ENCODE measurements at places on chromosomes 4 and X. TPM values are rescaled to one million over a fixed set of nuclear protein-coding genes. Genes with fewer than 3 reads are reported as not detected.

DNA sequence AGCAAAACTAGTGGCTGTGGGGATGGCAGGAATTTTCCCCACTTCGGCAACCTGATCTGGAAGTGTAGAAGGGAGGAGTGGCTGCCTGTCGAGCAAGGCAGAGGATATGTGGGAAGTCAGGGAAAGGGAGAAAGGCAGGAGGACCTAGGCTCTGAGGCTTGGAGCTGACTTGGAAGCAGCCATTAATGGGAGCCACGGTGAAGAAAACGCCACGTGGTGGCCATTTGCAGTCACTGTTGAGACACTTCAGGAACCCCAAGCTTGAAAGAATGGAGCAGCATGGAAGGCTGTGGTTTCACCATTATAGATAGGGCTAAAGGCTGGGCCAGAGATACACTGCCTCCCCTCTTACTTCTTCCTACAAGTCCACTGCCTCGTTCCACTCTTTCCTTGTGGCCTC lies 41.8 kb upstream of the MAML3 start:
- H3K36me3 ChIP-seq, result no peaks in the 10 kb centered on the region
- no peak overlapping the region for H3K27ac ChIP-seq
- no peaks in the 10 kb centered on the region for H3K4me1 ChIP-seq
- no peak for DNase-seq

DNA sequence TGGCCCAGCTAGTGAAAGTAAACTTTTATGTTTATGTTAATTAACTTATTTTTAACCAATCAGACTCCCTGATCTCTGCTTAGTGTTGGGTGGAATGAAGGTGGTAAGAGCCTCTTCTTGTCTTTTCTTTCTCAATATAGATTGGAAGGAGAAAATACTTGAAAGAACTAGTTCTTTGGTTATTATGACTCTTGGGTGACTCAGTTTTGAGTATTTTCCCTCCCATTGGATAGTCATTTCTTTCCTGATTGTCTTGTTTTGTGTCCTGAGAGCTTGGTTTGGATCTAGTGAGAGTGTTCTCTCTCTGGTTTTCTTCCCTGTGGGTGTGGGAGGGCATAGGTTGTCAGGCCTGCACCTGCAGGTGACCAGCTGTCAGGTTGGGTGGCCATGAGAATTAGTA lies 172.0 kb upstream of the GLRA2 start:
- H3K27me3 ChIP-seq, result no peaks in the 10 kb centered on the region
- H3K27ac ChIP-seq, result no peak overlapping the region
- H3K4me3 ChIP-seq, result no peak overlapping the region
- no peaks in the 10 kb centered on the region for H3K36me3 ChIP-seq
- H3K4me1 ChIP-seq, result no peaks in the 10 kb centered on the region

GRCh38 chrX:123173833-123174232 lies 10.2 kb upstream of the GRIA3 start:
- no peaks in the 10 kb centered on the region for H3K36me3 ChIP-seq
- no peak for DNase-seq
- H3K27me3 ChIP-seq, result no peaks in the 10 kb centered on the region
- no peak overlapping the region for H3K4me3 ChIP-seq
- no peak overlapping the region for H3K27ac ChIP-seq

Gene PDLIM3
- total RNA-seq, result 43.1 TPM

DNA sequence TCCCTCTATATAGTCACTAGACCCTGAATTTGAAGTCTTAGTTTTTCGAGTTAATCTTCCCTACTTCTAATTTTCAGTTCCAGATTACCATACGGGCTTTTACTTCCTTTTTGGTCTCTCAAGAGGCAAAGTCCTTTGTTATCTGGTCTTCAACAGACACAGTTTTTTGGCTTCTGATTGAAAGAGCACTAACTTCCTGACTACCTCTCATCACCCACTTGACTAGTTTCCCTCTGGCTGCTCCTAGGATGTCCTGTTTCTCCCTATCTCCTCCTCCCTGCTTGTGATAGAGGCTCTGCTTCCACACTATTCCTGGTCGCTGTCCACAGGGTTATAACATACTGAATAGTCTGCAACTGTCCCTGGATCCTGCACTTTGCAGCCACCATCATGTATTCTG lies 16.7 kb upstream of the WDR44 start:
- no peaks in the 10 kb centered on the region for H3K27me3 ChIP-seq
- H3K36me3 ChIP-seq, result no peaks in the 10 kb centered on the region
- no peaks in the 10 kb centered on the region for H3K4me1 ChIP-seq
- no peak overlapping the region for H3K27ac ChIP-seq

DNA sequence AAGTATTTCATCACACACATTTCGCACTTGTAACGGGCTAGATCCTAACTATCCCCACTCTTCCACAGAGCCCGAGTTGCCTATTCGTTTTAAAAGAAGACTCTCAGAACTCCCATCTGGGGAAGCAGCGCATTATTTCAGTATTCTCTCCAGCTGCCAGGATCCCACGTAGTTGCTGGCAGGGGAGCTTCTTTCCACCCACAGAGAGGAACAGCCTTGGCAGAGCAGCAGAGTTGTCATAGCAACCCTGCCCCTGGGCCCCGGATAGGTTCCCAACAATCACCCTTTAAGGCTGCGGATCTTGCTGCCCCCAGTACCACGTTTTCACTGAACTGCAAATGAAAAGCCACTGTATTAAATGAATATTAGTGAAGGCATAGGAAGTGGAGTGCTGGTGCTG lies 106.7 kb downstream of the GPM6A start:
- H3K4me1 ChIP-seq, result no peaks in the 10 kb centered on the region
- no peak overlapping the region for H3K4me3 ChIP-seq
- H3K27ac ChIP-seq, result no peak overlapping the region
- H3K27me3 ChIP-seq, result no peaks in the 10 kb centered on the region
- DNase-seq, result no peak

GRCh38 chr4:68494688-68495087 lies 47.4 kb downstream of the TMPRSS11E start:
- no peak overlapping the region for H3K27ac ChIP-seq
- H3K4me1 ChIP-seq, result no peaks in the 10 kb centered on the region
- no peak for DNase-seq
- H3K27me3 ChIP-seq, result no peaks in the 10 kb centered on the region

DNA sequence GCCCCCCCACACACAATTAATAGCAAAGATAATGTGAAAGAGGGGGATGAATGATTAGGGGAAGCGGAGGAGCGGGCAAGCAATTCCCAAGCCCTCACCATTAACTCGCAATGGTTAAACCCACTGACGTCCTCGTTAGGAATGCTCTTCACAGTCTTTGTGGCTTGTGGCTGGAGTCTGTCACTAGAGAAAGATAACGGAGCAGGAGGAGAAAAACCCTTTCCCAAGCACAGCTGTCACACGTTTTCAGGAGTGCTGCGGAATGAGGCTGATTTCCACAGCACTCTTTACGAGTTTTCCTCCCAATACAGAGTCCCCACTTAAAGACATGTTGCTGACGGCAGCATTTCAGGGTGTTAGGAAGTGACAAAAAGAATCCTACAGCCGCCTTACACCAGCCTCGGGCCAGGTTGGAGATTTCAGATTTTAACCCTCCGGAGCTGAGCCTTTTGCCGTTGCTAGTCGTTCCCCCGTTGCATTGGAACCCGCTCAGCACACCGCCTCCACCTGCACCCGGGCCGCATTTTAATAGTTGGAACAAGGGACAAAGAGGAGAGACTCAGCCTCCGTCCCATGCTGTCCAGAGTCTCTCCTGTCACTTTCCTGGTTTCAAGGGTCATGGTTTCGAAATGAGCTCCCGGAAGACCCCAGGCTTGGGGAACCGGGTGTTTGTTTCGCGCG lies 92.2 kb downstream of the GEMIN8 start:
- H3K36me3 ChIP-seq, result no peaks in the 10 kb centered on the region
- no peaks in the 10 kb centered on the region for H3K4me1 ChIP-seq
- H3K27ac ChIP-seq, result peak overlapping the region; percentile 23
- H3K27me3 ChIP-seq, result peaks cover 23% of the 10 kb centered on the region
- peak overlapping the region; percentile 41 for H3K4me3 ChIP-seq

DNA sequence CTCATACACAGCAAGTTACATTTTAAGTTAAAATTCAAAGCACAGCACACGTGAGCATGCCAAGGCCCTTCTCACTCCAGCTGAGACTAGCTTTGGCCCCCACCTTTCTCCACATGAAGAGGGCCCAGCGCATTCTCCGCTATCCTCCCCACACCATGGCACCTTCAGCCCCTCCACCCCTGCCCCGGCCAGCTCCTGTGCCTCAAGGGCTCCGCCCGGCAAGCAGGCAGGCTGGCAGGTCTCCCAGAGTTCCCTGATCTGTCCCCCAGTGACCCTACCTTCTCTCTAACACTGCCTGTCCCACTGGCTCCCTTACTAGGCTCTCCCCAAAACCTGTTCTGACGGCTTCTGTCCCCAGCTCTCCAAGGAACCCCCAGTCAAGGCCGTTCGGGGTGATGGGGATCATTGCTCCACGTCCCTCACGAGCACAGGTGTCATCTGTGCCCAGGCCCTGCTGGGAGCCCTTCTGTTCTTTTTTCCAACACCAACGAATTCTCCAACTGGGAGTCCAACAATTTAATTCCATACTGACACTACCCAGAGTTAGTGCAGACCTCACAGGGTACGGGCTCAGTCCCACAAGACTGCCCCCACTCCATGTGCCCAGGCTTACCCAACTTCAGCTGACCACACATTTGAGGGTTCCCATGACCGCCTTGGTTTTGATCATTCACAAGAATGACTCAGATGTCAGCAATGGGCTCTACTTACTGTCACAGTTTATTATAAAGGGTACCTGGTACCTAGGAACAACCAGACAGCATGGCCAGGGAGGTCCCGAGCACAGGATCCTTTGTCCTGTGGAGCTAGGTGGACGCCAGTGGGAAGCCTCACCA lies 4.2 kb downstream of the LETM1 start:
- peak; percentile 67 for DNase-seq
- H3K27ac ChIP-seq, result no peak overlapping the region

DNA sequence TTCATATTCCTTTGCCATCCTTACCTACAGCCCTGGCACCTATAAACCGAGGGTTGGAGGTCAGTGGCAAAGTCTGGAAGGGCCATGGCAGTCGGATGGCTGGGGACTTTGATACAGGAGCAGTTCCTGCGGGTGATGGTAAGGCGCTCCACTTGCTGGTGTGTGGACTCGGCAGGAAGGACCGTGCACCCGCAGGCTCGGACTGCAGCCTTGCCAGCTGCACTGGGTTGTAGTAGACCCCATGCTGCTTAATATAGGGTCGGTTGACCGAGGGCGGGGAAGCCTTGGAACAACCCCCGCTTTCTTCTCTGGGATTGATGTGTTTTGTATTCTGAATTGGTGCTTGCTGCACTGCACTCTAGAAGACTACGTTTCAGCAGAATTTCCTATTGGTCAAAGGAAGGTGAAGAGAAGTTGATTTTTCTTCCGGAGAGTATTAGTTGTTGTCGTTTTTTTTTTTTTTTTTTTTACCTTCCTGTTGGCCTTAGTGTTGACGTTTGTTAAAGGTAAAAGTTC lies 638 bp downstream of the BLTP1 start:
- peaks cover 42% of the 10 kb centered on the region for H3K4me1 ChIP-seq
- H3K4me3 ChIP-seq, result peak overlapping the region; percentile 90
- peak; percentile 43 for DNase-seq
- H3K27ac ChIP-seq, result peak overlapping the region; percentile 93
- no peaks in the 10 kb centered on the region for H3K36me3 ChIP-seq

- H3K27me3 ChIP-seq, result no peaks in the 10 kb centered on the region
- H3K36me3 ChIP-seq, result no peaks in the 10 kb centered on the region
- H3K4me1 ChIP-seq, result no peaks in the 10 kb centered on the region
- H3K4me3 ChIP-seq, result no peak overlapping the region
- no peak overlapping the region for H3K27ac ChIP-seq
Observed at GRCh38 chr4:145298885-145299284, 118.5 kb upstream of the OTUD4 start.

Gene STAG2
- total RNA-seq, result 66.5 TPM

Gene GPRASP1
- total RNA-seq, result 4.0 TPM

Gene NLGN3
- total RNA-seq, result 1.0 TPM

- H3K27me3 ChIP-seq, result no peaks in the 10 kb centered on the region
- no peak overlapping the region for H3K27ac ChIP-seq
- H3K36me3 ChIP-seq, result no peaks in the 10 kb centered on the region
- DNase-seq, result no peak
- H3K4me3 ChIP-seq, result peak overlapping the region; percentile 27
- no peaks in the 10 kb centered on the region for H3K4me1 ChIP-seq
Observed at GRCh38 chr4:100895556-100896197, 377.9 kb upstream of the EMCN start.

Gene MMRN1
- 24.1 TPM for total RNA-seq

- H3K27me3 ChIP-seq, result no peaks in the 10 kb centered on the region
- no peaks in the 10 kb centered on the region for H3K4me1 ChIP-seq
- no peak overlapping the region for H3K4me3 ChIP-seq
- no peaks in the 10 kb centered on the region for H3K36me3 ChIP-seq
Observed at GRCh38 chr4:40612831-40613230, 16.8 kb downstream of the RBM47 start.

Gene CXCL3
- total RNA-seq, result 12.4 TPM

Gene TMEM156
- total RNA-seq, result 0.29 TPM

GRCh38 chr4:73137121-73137520 lies 67.6 kb upstream of the COX18 start:
- H3K4me1 ChIP-seq, result no peaks in the 10 kb centered on the region
- peaks cover 4% of the 10 kb centered on the region for H3K36me3 ChIP-seq
- H3K4me3 ChIP-seq, result no peak overlapping the region

DNA sequence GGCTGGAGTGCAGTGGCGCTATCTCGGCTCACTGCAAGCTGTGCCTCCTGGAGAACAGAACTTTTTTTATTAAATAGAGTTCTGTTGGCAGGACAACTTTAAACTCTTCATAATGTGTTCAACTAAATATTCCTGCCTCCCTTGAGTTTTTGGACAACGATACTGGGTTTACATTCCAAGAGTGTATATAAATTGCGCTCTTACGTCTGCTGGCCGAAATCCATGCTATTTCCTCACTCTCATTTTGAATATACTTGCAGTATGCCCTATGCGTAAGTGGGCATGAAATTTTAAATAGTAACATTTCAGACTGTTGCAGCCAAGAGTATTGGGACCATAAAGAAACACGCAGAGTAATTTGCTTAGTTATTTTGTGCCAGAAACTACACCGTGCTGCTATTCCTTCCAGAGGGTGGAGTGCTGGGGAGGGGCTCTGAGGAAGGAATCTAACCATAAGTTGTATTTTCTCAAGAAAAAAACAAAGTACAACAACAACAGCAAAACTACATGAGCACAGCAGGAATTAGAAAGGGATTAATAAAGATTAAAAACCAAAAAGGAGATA lies 480.0 kb downstream of the NLGN4X start:
- no peak overlapping the region for H3K27ac ChIP-seq
- no peak for DNase-seq
- H3K4me3 ChIP-seq, result no peak overlapping the region
- H3K4me1 ChIP-seq, result no peaks in the 10 kb centered on the region

Gene L1CAM
- 0.55 TPM for total RNA-seq

GRCh38 chr4:112302320-112303274 lies 5.4 kb downstream of the ALPK1 start:
- no peaks in the 10 kb centered on the region for H3K27me3 ChIP-seq
- no peak for DNase-seq
- no peaks in the 10 kb centered on the region for H3K36me3 ChIP-seq
- no peak overlapping the region for H3K27ac ChIP-seq
- no peak overlapping the region for H3K4me3 ChIP-seq
- peaks cover 41% of the 10 kb centered on the region for H3K4me1 ChIP-seq

DNA sequence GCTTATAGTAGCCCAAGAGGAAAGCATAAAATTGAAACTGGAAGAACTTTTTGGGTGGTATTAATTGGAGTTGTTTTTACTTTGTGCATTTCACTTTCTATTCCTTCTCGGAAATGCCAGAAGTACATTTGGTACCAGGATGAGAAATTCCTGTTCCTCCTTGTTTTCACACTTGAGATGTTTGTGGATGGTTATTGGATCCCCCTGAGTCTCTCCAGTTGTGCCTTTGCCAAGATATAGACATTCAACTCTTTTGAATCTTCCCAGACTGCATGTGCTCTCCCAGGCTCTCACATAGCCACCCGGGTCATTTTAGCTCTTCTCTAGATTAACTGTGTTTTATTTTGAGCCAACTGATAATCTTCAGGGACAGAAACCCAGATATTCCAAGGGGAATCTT lies 120.5 kb downstream of the AFF1 start:
- no peak overlapping the region for H3K4me3 ChIP-seq
- no peak for DNase-seq
